ENCODE measurements at places on chromosomes 13 and 19. TPM values are rescaled to one million over a fixed set of nuclear protein-coding genes. Genes with fewer than 3 reads are reported as not detected.

- no peak for DNase-seq
Observed at GRCh38 chr13:111265701-111266035, 54.8 kb upstream of the TEX29 start.

DNA sequence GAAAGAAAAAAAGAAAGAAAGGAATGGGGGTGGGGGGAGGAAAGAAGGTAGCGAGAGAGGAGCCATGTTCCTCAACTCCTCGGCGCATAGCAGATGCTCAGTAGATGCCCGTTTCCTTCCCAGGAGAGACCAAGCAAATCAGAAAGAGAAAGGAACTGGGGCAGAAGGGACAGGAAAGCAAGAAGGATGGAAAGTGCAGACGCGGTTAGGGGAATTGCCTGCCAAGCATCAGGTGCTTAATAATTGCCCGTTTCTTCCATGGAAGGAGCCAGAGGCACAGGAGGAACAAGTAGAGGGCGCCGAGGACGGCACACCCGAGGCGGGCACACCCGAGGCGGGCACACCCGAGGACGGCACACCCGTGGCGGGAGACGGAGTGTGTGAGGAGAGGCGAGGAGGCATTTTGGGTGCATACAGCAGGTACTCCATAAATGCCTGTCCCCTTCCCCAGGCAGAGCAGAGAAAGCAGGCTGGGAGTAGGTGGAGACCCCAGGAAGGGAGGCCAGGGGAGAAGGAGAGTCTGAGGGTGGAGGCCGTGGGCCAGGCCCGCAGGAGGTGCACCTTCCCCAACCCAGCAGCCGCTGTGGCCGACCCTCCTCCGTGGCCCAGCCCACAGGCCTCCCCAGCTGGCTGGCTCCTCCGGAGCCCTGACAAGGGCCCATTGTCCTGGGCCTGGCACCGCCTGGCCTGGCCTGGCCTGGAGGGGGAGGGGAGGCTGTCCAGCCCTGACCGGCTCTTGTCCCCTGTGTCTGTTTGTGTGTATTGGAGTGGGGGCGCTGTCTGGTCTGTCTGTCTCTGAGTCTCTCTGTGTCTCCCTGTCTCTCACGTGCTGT is 14.6 kb downstream of the JOSD2 start:
- no peak for DNase-seq

- no peak for DNase-seq
Observed at GRCh38 chr19:21482863-21483276, 22.5 kb upstream of the ZNF429 start.

DNA sequence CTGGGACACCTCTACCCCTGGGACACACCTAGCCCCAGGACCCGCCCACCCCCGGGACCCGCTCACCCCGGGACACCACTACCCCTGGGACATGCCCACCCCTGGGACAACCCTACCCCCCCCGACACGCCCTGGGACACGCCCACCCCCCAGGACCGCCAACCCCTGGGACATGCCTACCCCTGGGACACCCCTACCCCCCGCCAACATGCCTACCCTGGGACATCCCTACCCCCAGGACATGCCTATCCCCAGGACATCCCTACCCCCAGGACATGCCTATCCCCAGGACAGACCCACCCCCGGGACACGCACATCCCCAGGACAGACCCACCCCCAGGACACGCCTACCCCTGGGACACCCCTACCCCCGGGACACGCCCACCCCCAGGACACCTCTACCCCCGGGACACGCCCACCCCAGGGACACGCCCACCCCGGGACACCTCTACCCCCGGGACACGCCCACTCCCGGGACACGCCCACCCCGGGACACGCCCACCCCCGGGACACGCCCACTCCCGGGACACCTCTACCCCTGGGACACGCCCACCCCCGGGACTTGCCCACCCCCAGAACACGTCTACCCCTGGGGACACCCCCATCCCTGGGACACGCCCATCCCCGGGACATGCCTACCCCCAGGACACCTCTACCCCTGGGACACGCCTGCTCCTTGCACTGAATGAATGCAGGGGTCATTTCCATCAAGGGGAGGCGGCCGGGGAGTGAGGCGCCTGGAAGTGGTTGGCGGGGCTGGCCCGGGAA is 32.3 kb downstream of the ADPRHL1 start:
- DNase-seq: no peak

- no peak for DNase-seq
Observed at GRCh38 chr13:73038064-73038463, 20.7 kb upstream of the KLF5 start.

GRCh38 chr13:21745307-21745706 is 74.4 kb downstream of the FGF9 start:
- DNase-seq: no peak

- DNase-seq: no peak
Observed at GRCh38 chr19:8484331-8484894, 18.0 kb downstream of the PRAM1 start.

DNA sequence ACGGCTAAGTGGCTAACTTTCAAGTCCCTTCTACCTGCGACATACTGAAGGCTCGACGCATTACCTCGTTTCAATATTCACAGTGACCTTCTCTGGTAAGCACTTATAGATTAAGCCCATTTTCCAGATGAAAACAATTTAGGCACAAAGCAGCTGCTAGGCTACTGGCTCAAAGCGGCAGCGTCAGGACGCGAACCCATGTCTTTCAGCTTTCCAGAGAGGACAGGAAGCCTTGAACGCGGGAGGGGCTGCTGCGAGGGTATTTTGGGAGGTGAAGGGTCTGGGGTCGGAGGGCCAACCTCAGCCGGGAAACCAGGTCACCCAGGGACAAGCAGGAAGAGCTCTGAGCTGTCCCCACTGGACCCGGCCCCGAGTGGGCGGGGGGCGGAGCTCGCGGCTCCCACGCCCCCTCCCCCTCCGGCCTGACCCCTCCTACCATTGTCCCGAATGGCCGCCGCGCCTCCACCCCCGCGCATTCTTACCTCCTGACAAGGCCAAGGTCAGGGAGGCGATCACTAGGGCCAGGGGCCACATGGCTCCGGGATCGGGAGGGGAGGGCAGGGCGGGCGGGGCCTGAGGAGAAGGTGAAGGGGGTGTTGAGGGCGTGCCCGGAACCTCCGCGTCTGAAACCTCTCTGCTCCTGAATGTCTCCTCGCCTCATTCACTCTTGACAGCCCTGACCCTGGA is at the start of gene KLK13:
Gene KLK13, minus strand, starts transcription at position 559 of the 687 bp plus-strand sequence. Its CDS starts 25 bp downstream, at position 534.
- DNase-seq: peak; percentile 28

GRCh38 chr19:49801401-49801888 is 11.6 kb downstream of the FUZ start:
- DNase-seq: no peak

GRCh38 chr19:38710928-38711725 is 33.1 kb downstream of the CAPN12 start:
- no peak for DNase-seq

- no peak for DNase-seq
Observed at GRCh38 chr13:113186061-113186900, 22.2 kb downstream of the PCID2 start.

DNA sequence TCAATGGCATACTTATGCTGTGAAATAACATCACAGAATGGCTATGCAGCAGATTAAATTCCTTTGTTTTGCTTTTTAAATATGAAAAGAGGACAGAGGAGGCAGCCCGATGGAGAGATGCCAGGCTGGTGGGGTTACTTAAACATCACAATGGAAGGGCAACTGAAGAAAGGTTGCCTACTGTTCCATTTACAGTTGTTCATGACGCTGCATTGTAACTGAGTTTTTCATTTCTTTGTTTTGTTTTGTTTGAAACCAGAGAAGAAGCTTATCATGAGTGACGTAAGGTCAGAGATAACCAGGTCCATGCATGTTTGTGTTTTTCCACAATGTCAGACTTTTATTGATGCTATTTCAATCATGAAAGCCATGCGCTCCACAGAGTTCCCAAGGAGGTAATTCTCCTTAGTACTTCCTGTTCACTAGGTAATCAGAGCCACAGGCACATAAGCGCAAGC is 273.8 kb downstream of the LHFPL6 start:
- no peak for DNase-seq

The CPB2 gene
- not detected for total RNA-seq

The ZNF468 gene
- total RNA-seq: 21.4 TPM

The PSG1 gene
- not detected for total RNA-seq

The NKPD1 gene
- total RNA-seq: not detected

The PDE4C gene
- 1.5 TPM for total RNA-seq

All from omental fat pad (tissue), 4 donors.